ENCODE measurements at places on chromosomes 13 and 19.

- no peak for DNase-seq
These were observed 705.4 kb downstream of the SLITRK6 start for GRCh38 chr13:85093808-85094207.

GRCh38 chr13:114237415-114238112 lies 2.9 kb downstream of the CDC16 start:
- DNase-seq, result no peak

- DNase-seq, result no peak
These were observed 1.5 kb upstream of the GRWD1 start for GRCh38 chr19:48444129-48444935.

DNA sequence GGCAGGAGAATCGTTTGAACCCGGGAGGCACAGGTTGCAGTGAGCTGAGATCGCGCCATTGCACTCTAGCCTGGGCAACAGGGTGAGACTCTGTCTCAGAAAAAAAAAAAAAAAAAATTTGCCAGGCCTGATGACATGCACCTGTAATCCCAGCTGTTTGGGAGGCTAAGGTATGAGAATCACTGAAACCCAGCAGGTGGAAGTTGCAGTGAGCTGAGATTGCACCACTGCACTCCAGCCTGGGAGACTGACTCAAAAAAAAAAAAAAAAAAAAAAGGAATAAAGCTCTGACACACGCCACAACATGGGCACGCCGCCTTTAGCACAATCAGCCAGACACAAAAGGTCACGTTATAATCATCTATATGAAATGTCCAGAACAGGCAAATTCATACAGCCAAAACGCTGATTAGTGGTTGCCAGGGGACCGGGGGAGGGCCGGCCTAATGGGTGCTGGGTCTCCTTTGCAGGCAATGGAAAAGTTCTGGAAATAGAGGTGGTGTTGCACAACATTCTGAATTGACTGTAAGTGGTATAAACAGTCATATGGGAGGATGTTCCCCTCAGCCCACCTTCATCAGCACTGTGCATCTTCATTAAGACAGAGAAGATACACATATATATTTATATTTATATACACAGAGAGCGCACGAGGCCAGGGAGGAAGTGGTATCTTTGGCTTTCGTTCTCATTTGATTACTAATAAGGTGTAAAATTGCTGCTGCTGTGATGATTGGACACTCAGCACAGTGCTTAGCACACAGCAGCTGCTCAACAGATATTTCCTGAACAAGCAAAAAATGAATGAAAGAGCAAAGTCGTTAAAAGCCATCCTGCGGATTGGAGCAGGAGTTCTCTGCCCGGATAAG lies 3.8 kb downstream of the HSPBP1 start:
- DNase-seq, result no peak

GRCh38 chr13:44407891-44408290 lies 34.3 kb downstream of the SERP2 start:
- DNase-seq, result no peak

GRCh38 chr19:20388706-20389225 lies 176.8 kb downstream of the ZNF737 start:
- DNase-seq, result no peak

DNA sequence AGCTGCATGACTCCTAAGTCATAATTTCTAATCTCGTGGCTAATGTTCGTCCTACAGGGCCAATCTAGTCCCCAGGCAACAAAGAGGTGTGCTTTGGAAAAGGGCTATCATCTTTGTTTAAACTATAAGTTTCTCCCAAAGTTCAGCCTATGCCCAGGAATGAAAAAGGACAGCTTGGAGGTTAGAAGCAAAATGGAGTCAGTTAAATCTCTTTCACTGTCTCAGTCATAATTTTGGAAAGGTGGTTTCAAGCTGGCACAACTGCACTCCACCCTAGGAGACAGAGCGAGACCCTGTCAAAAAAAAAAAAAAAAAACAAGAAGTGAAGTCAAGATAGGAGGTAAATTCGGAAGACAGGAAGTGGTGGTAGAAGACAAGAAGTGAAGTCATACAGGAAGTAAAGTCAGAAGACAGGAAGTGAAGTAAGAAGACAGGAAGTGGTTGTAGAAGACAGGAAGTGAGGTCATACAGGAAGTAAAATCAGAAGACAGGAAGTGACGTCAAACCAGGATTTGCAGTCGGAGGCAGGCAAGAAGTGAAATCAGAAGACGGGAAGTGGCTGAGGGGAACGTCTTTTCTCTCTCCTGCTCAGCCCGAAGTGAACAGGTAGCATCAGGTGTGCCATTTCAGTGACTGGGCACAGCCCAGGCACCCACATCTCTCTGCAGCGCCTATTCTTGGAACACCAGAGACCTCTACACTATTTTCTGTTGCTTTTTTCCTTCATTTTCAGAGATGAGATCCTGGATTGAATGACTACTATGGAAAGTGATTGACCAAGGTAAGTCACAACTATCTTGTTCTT lies 32.2 kb downstream of the GP6 start:
- no peak for DNase-seq

Data from NCI-H1417 treated with DMSO at 0.1 percent for 48 hours (cell line).